ENCODE measurements at places on chromosomes 7 and 10.

GRCh38 chr7:128029405-128029995, 1.7 kb downstream of the LRRC4 start:
- no peak for DNase-seq

DNA sequence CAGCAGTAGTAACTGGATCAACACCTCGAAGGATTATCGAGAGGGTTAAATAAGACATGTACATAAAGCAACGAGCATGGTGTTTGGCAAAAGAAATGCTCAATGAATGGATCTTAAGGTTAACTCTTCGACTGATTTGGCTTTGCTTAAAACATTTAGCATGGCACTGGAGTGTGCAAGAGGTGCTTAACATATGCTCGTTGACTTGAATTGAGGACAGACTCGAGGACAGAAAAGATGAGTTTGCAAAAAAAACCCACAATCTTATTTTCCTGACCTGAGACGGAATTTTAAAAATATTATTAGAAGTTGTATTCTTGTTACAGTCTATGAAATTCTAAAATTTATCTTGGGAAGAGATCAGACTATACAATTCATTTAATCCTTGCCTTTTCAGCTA, 49.4 kb upstream of the ST8SIA6 start:
- no peak for DNase-seq

DNA sequence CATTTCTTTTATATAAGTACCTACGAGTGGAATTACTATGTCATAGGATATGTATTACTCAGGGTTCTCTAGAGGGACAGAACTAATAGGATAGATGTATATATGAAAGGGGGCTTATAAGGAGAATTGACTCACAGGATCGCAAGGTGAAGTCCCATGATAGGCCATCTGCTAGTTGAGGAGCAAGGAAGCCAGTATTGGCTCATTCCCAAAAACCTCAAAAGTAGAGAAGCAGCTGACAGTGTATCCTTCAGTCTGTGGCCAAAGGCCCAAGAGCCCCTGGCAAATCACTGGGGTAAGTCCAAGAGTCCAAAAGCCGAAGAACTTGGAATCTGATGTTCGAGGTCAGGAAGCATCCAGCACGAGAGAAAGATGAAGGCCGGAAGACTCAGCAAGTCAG, 59.8 kb downstream of the GALNT17 start:
- no peak for DNase-seq

GRCh38 chr10:132133005-132133404, 53.7 kb upstream of the DPYSL4 start:
- DNase-seq = no peak

GRCh38 chr10:114911801-114912469, 26.1 kb upstream of the TRUB1 start:
- no peak for DNase-seq

DNA sequence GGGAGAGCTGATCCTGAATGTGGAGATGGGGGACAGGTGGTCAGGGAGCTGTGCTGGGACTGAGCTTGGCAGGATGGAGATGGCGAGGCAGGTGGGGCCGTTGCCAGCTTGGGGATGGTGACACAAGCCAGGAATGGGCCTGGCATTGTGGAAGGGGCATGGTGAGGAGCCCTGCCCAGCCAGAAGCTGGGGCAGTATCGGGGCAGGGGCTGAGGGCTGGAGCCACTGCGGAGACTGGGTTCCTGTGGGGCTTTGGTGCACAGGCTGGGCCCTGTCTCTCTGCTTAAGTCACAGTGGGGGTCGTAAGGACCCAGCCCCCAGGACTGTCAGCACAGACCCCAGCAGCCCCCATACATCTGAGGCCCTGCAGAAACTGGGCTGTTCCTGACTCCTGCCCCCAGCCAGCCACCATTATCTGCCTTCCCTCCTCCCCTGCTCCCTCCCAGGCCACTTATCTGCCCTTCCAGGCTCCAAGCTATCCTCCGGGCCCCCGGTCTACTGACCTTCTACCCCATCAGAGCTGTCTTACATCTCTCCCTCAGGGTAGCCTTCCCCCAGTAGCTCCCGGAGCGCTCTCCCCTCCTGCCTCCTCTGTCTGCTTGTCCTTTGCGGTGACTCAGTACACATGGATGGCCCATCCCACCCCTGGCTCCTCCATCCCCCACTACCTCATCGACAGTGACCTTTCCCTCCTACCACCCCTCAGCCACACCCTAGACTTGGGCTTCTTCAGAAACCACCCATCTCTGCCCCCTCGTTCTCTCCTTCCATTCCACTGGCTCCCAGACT, 44.2 kb downstream of the PPIF start:
- no peak for DNase-seq

DNA sequence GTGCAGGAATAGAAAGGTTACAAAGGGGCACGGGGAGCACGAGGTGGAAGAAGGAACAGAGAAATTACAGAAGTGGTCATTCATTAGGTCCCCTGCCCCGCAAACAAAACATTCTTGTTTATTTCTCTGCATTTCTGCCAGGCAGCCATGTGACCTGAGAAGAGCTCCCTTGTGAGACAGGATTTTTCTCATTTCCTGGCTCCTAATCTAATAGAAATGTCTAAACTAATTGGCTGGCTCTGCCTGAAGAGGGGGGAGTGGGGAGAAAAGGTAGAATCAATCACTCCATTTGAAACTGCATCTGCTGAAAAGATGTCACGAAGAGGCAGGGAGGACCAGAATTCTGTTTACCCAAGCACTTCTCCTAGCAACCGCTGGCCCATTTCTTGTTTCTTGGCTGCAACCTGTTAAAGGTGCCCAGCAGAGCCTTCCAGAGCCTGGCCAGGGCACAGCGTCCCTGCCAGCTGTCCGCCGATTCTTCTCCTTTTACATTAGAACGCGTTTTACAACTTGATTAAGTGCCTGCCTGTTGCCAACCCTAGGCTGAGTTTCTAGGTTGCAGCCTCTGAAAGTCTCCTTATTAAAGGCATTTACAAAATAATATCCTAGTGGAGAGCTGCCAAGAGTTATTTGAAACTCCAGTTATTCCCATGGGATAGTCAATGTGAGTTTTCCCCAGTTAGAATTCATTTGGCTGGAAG, 1227.6 kb downstream of the TYW1 start:
- no peak for DNase-seq

GRCh38 chr10:122499491-122499941, 38.2 kb downstream of the HTRA1 start:
- DNase-seq = no peak

- DNase-seq = no peak
Measured at GRCh38 chr7:66542049-66542448, 86.6 kb upstream of the KCTD7 start.

DNA sequence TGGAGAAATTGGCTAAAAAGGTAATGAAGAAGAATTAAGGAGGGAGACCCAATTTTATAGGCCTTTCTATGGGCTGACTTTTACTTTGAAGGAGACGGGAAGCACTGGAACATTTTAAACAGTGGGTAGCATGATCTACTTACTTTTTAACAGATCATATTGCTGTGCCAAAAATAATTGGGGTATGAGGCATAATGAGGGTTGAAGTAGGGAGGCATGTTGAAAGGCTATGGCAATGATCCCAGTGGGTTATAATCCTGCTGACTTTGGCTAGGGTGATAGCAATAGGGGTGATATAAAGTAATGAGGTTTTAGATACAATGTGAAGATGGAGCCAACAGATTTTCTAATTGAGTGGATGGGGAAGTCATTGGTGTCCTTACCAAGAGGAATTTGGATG, 73.2 kb downstream of the GPR37 start:
- no peak for DNase-seq

All from stimulated activated CD8-positive, alpha-beta memory T cell treated with anti-CD3 and anti-CD28 coated beads, Interleukin-7, amount 100 ng/mL, for 48 hours (primary cell).